ENCODE measurements at places on chromosomes 4 and X. TPM values are rescaled to one million over a fixed set of nuclear protein-coding genes. Genes with fewer than 3 reads are reported as not detected.

Gene TGIF2LX
- polyA plus RNA-seq: not detected

Gene TCEAL6
- polyA plus RNA-seq: not detected

DNA sequence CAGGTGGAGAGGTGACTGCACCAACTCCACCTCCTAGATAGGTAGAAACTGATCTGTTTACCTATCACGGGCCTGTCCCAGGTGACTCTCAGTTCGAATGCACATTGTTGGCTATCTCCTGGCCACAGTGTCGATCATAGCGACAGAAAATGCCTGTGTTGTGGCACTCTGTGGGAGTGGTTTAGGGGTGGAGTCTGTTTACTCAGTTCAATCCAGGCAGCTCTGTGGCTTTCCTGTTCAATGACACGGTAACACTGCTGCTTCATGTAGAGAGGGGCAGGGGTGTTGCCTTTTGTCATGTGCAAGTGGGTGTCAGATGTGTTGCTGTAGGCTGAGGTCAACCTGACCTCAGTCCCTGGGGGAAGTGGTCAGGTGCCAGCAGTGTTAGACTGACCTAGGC, 1602.4 kb downstream of the TECRL start:
- no peak for DNase-seq

- DNase-seq: peak; percentile 66
These were observed 7.4 kb downstream of the MAGEB10 start for GRCh38 chrX:27815209-27815608.

DNA sequence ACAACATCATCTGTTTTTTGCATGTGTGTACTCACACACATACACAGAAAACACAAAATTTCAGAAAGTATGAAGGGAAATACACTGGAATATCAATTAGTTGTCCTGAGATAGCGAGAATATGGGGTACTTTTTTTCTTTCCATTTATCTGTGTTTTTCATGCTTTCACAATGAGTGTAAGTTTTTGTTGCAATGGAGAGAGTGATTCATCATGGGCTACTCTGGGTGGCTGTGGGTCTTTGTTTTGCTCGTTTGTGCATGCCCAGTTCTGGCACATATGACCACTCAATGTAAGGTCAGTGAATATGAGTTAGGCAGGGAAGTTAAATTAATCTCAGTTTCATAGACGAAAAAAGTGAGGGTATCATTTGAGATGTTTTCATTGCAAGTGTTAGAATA, 26.9 kb downstream of the XK start:
- no peak for DNase-seq

DNA sequence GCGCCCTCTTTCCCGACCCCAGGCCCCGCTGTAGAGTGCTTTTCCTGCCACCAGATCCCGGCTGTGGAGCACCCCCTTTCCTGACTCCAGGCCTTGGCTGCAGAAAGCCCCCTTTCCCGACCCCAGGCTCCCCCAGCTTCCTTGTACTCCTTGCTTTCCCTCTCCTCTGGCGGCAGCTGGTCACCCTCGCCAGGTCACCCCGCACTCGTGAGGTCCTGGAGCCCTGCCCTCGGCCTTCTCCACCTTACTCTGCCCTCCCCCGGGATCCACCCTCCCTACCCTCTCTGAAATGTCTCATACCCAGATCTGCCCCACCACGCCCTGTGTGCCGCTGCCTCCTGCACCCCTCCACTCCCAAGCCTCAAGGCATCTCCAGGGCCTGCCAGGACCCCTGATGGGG, 25.0 kb upstream of the C4orf50 start:
- DNase-seq: no peak

GRCh38 chrX:81174286-81174685, 27.4 kb downstream of the HMGN5 start:
- DNase-seq: peak; percentile 37

- DNase-seq: peak; percentile 78
These were observed at the start of gene RTL3 for GRCh38 chrX:78658845-78659744. TSS of gene RTL3 (minus strand) at chrX:78659328. CDS start at chrX:78658420, 908 bp downstream.

- no peak for DNase-seq
These were observed 76.8 kb upstream of the PRPS1 start for GRCh38 chrX:107551546-107551945.

DNA sequence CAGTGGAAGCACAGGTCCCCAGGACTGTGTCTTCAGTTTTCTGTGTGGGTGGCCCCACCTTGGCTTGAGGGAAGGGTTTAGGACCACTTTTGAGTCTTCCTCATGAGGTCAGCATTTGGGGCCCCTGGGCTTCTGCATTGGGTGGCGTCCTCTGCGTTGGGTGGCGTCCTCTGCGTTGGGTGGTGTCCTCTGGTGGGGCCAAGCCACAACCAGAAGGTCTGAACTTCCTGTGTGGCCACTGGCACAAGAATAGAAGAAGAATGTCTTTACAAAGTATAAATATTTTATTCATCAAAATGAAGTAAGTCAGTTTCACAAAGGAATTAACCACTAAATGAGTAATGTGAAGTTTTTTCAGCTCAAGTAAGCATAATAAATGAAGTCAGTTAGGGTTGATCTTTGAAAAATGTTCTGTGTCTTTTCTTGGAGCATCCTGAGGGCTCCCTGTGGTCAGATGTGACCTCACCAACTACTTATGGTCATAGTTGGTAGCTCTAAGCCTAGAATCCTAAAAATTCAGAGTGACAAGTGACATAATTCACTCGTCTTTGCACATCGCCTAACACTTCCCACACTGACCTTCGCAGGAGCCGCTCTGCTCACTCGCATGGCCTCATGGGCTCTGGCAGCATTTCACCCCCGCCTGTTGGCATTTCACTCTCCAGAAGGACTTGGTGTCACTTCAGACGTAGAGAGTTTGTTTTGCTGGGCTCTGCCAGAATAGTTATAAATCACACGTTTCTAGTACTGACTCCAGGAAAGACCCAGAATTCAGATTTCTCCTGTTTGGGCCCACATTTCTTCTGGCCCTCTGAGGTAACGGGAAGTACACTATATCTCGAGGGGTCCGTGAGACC, 39.0 kb upstream of the HGFAC start:
- DNase-seq: peak; percentile 36

GRCh38 chrX:120315776-120316175, 4.5 kb upstream of the TMEM255A start:
- DNase-seq: no peak
